ENCODE measurements at places on chromosomes 16 and 17.

DNA sequence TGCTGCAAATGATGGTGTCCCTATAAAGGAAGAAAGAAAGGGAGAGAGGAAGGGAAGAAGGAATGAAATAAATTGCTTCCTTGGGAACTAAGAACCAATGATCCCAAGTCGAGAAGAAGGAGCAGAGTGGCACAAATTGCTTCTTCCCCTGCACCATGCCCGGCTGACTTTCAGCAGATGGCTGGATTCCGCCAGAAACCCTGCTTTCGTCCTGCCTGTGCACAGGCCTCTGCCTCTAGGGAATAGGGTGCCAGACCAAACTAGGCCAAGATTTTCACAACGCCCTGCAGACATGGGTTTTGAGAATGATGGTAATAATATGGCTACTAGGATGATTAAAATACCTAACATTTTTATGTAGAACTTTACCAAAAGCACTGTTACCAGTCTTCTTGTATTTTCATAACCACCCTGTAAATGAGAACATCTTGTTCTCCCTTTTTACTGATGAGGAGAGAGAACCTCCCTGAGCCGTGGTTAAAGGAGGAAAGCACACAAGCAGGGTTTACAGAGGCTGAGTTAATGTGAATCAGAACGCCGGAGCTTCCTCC is 122.1 kb upstream of the HSBP1 start:
- H3K4me1 ChIP-seq = no peaks in the 10 kb centered on the region
- H3K4me3 ChIP-seq = no peak overlapping the region
- H3K27ac ChIP-seq = no peak overlapping the region
- H3K27me3 ChIP-seq = peaks cover 4% of the 10 kb centered on the region
- H3K36me3 ChIP-seq = no peaks in the 10 kb centered on the region

DNA sequence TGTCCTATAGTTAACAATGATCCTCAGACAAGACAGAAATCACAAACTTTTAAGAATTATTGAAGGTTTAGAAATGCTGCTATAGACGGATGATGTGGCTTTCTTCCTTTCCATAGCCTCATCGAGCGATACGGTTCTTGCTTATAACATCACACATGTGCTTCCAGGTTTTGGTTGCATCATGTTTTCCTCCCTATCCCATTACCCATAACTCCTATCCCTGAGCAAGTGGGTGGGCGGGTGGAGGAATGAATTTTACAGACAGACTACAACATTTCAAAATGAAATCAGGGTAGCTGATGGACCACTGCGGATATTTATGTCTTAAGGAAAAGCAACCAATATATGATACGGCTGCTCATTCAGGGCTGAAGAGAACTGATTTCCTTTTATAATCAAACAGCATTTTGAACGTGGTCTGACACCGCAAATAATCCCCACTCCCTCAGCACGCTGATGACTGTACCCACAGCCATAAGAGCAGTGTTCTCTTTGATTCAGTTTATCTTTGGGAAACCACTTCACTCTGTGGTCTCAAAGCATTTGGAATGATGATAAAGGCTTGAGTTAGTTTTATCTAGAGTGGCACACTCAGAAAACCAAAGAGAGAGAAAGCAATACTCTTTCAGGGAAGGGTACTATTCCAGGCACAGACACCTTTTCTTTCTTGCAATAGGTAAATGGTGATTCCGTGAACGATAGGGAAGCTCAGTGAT is 4.6 kb upstream of the AKTIP start:
- no peak for DNase-seq
- no peak overlapping the region for H3K4me3 ChIP-seq
- no peaks in the 10 kb centered on the region for H3K36me3 ChIP-seq
- H3K4me1 ChIP-seq = peaks cover 9% of the 10 kb centered on the region
- H3K27ac ChIP-seq = no peak overlapping the region
- H3K27me3 ChIP-seq = no peaks in the 10 kb centered on the region

DNA sequence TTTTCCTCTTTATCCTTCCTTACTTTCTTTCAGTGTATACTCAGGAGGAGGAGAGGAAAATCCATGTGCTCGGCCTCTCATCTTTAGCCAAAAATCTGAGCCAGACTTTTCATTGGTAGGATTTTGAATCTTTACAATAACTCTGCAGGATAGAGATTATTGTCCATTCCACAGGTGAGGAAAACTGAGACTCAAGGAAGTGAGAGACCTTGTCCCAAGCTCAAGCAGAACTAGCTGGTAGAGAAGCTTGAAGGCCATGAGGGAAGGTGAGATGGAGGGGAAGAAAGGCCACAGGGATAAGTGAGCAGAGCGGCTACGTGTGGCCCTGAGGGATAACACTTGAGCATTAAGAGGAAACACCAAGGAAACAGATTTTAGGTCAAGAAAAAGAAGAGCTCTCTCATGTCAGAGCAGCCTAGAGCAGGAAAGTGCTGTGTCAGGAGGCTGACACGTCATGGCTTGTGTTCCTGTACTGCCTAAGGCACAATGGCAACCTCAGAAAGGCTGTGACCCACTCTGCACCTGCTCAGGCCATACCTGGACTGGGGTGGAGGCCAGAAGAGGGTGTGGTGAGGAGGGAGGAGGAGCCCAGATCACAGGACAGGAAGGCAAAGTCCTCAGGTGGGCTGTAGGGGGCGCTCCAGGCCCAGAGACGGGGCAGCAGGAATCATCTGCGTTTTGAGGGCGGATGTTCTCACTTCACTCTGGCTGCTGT is 11.9 kb downstream of the MT4 start:
- no peak overlapping the region for H3K27ac ChIP-seq
- no peak overlapping the region for H3K4me3 ChIP-seq
- H3K4me1 ChIP-seq = no peaks in the 10 kb centered on the region
- H3K36me3 ChIP-seq = no peaks in the 10 kb centered on the region
- DNase-seq = peak; percentile 74
- no peaks in the 10 kb centered on the region for H3K27me3 ChIP-seq

DNA sequence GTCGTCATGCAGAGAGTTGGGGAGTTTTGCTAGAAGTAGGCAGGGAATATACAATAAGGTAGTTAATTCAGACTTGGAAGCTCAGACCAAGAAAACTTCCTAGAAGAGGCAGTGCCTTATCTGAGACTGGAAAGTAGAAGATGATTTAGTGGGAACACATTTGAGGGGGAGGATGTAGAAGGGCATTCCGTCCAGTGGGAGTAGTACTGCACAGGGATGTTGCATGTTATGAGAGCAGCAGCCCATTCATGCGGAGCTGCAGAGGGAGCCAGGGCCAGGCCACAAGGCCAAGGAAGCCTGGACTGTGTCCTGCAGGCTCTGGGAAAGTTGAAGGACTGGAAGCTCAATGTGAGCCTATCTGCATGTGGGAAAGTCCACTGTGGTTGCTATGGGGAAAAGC is 344.5 kb upstream of the EEF2KMT start:
- no peaks in the 10 kb centered on the region for H3K27me3 ChIP-seq
- H3K4me3 ChIP-seq = no peak overlapping the region
- no peaks in the 10 kb centered on the region for H3K4me1 ChIP-seq
- H3K36me3 ChIP-seq = no peaks in the 10 kb centered on the region
- DNase-seq = no peak

- no peak for DNase-seq
- H3K36me3 ChIP-seq = no peaks in the 10 kb centered on the region
- H3K4me3 ChIP-seq = no peak overlapping the region
- no peaks in the 10 kb centered on the region for H3K4me1 ChIP-seq
- no peak overlapping the region for H3K27ac ChIP-seq
Observed at GRCh38 chr17:78585006-78585630, 7.9 kb upstream of the DNAH17 start.

DNA sequence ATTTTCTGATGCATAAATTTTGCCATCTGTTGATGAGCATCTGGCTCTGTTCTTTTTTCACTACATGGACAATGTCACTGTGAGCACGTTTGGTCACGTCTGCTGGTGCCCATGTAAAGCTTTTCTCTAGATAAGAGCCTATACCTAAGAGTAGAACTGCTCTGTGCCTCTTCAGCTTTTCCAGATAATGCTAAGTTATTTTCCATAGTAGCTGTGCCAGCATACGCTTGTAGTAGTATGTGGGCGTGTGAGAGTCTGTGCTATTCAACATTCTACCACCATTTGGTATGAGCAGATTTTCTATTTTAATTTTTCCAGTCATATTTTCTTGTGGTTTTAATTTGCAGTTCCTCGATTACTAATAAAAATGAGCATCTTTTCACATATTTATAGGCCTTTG is 33.2 kb downstream of the VPS35L start:
- H3K4me1 ChIP-seq = no peaks in the 10 kb centered on the region
- H3K36me3 ChIP-seq = peaks cover 34% of the 10 kb centered on the region
- DNase-seq = no peak

DNA sequence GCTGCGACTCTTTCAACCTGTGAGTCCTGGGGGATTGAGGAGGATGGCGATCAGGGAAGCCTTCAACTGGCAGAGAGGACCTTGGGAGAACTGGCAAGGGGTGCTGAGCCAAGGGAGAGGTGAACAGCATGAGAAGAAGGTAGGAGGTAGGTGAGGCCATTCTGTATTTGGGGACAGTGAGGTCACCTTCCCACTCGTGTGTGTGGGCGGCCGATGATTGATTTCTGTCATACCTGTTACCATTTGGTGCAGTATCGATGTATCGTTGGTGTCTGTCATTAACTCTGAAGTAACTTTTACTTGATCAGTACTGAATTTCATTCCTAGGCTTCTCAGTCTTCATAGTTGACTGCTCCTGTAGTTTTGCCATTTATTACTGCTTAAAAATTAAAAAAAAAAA is 3.8 kb downstream of the ARSG start:
- peaks cover 32% of the 10 kb centered on the region for H3K4me1 ChIP-seq
- H3K4me3 ChIP-seq = no peak overlapping the region

- no peaks in the 10 kb centered on the region for H3K27me3 ChIP-seq
- H3K4me1 ChIP-seq = no peaks in the 10 kb centered on the region
- DNase-seq = no peak
Observed at GRCh38 chr16:54703339-54703738, 227.3 kb upstream of the IRX5 start.

DNA sequence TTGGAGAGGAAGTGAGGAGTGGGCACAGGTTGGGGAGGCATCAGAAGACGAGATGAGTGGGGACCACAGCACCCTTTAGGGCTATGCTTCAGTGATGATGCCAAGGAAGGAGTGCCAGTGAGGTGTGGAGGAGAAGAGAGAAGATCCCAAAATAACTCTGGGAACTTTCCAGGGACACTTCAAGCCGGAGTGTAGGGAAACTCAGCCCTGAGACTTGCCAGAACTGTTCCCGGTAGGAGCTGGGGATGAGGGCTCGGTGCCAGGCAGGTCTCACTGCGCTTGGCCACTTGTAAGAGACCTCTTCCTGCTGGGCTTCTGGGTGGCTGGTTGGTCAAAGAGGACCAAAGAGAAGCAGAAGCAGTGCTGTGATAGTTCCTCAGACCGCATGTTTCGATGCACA is 63.6 kb downstream of the SHISA6 start:
- no peak for DNase-seq
- H3K27me3 ChIP-seq = peaks cover 3% of the 10 kb centered on the region
- no peaks in the 10 kb centered on the region for H3K4me1 ChIP-seq
- no peak overlapping the region for H3K4me3 ChIP-seq
- H3K36me3 ChIP-seq = no peaks in the 10 kb centered on the region

- DNase-seq = no peak
- H3K4me1 ChIP-seq = no peaks in the 10 kb centered on the region
- H3K36me3 ChIP-seq = no peaks in the 10 kb centered on the region
- no peak overlapping the region for H3K27ac ChIP-seq
Observed at GRCh38 chr16:49527611-49528010, 154.0 kb downstream of the C16orf78 start.

DNA sequence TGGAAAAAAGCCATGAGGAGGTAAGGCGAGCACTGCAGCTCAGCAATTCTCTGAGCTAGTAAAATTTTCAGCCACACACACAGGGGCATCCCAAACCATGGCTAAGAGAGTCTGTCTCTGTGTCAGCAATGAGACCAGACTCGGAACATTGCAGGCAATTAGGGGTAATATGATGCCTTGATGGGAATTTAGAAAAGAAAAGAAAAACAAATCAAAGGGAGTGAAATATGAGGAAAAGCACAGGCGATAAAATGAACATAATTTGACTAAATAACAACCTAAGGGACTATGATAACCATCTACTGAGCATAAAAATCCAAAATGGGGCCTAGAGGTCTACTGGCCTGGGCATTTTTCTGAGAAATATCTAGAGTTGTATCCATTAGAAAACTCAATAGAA is 546.0 kb upstream of the PSMD7 start:
- DNase-seq = no peak
- H3K27me3 ChIP-seq = no peaks in the 10 kb centered on the region
- no peak overlapping the region for H3K4me3 ChIP-seq
- H3K27ac ChIP-seq = no peak overlapping the region
- H3K36me3 ChIP-seq = no peaks in the 10 kb centered on the region

GRCh38 chr17:20706751-20707373 is 127.3 kb downstream of the CDRT15L2 start:
- no peak overlapping the region for H3K27ac ChIP-seq
- H3K36me3 ChIP-seq = no peaks in the 10 kb centered on the region
- DNase-seq = no peak
- H3K4me3 ChIP-seq = no peak overlapping the region
- no peaks in the 10 kb centered on the region for H3K4me1 ChIP-seq

GRCh38 chr17:74307984-74308773 is 17.8 kb upstream of the KIF19 start:
- no peaks in the 10 kb centered on the region for H3K36me3 ChIP-seq
- no peak overlapping the region for H3K27ac ChIP-seq
- no peak for DNase-seq
- no peaks in the 10 kb centered on the region for H3K27me3 ChIP-seq
- H3K4me1 ChIP-seq = peaks cover 3% of the 10 kb centered on the region

DNA sequence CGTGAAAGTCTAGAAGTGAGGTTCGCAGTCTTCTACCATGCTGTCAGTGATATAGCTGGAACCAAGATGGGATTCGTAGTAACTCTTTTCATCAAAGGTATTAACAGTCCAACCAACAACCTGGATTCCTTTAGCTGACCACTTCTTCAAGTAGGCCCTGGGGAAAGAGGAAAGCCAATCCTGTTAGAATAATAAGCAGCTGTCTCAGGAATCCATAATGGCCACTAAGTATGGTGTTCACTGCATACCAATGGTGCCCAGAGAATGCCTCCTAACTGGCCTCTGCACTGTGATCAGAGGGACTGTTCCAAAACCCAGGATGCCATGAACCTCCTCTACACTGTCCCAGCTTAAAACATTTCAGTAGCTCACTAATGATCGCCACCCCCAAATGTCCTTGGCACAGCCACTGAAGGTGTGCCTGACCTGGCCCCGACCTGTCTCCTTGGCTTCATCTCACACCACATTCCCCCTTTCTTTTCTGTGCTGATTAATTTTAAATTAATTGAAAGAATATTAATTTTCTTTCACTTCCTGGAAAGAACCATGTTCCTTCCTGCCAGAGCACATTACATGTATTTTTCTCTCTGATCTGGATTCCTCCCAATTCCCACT is 18.3 kb downstream of the GDE1 start:
- no peak overlapping the region for H3K27ac ChIP-seq
- H3K27me3 ChIP-seq = no peaks in the 10 kb centered on the region
- H3K4me1 ChIP-seq = no peaks in the 10 kb centered on the region
- no peak for DNase-seq
- peaks cover 71% of the 10 kb centered on the region for H3K36me3 ChIP-seq

GRCh38 chr16:87207965-87208364 is 109.2 kb downstream of the C16orf95 start:
- H3K27me3 ChIP-seq = no peaks in the 10 kb centered on the region
- DNase-seq = no peak
- peaks cover 3% of the 10 kb centered on the region for H3K4me1 ChIP-seq
- H3K4me3 ChIP-seq = no peak overlapping the region
- no peak overlapping the region for H3K27ac ChIP-seq
- no peaks in the 10 kb centered on the region for H3K36me3 ChIP-seq

Data from T-cell (primary cell).